Stimulated activated CD4-positive, alpha-beta T cell treated with anti-CD3 and anti-CD28 coated beads, Interleukin-2, amount 100 ng/mL, for 4 hours (primary cell): ENCODE measurements at places on chromosomes 12 and 14.

- DNase-seq: no peak
These were observed 174.3 kb downstream of the SOX5 start for GRCh38 chr12:23775208-23775607.

- DNase-seq: no peak
These were observed 240.7 kb upstream of the PLEKHG7 start for GRCh38 chr12:92462049-92462448.

- DNase-seq: no peak
These were observed 198.6 kb downstream of the ESR2 start for GRCh38 chr14:64095620-64096019.

- DNase-seq: no peak
These were observed 326.1 kb downstream of the FSCB start for GRCh38 chr14:44180975-44181374.

DNA sequence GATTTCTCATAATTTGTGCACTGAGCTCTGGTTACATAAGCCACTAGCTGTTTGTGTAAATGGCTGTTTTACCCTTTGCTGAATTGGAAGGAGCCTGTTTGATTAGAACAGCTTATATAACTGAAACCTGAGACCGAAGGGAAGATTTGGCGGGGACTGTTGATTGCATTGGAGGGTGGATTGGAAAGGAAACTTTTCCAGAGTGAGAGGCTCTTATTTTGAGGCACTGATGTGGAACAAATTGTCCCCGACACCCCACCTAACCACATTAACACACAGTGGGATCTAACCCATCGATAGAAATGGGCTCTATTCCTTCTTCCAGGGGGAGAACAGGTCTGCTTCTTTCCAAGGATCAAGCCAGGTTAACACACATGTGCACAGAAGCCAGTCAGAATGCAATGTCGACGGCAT, 51.7 kb downstream of the TMEM30B start:
- no peak for DNase-seq

- DNase-seq: no peak
These were observed 24.8 kb downstream of the KLC1 start for GRCh38 chr14:103653805-103654204.

DNA sequence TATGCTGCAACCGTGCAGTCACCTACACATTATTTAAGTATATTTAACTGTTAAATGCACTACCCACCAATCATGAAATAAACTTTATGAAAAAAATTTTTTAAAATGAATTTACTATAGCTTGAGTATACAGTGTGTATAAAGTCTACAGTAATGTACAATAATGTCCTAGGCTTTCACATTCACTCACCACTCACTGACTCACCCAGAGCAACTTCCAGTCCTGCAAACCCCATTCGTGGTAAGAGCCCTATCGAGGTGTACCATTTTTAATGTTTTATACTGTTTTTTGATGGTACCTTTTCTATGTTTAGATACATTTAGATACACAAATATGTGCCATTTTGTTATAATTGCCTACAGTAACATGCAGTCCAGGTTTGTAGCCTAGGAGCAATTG, 48.1 kb downstream of the KLRG1 start:
- DNase-seq: no peak

- no peak for DNase-seq
These were observed 452.7 kb downstream of the BCL11B start for GRCh38 chr14:98819132-98819866.

DNA sequence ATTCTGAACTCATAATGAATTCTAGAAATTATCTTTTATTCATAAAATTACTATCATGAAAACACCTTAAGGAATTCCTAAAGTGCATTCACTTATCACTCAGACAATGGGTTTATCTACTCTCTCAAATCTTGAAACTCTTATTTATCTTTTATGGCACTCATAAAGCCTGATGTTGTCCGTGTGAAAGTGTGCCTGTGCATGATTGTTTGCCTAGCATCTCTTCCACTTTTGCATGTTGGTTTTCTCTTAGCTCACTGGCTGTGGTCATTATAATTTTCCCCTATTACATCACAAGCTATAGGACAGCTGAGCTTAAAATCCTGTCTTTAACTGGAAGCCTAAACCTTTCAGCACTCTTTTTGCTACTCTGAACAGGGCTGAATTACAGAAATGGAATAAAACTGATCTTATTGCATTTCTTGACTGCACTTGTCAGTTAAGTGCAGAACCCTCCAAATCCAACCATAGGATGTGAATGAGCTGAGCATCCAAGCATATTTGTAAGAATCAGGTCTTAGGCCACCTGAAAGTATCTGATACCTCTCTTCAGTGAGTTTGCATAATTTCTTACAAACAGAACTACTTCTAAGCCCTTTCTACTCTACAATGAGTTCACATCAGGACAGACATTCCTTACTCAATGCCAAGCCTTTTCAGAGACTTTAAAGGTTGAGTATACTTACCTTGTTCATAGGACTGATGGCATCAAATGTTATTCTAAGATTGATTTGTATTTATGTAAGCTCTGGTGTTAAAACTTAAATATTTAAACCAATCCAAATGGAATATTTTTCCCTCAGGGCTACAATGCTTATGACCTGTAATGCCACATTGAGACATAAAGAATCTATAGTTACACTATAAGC, 221.2 kb upstream of the KITLG start:
- no peak for DNase-seq

DNA sequence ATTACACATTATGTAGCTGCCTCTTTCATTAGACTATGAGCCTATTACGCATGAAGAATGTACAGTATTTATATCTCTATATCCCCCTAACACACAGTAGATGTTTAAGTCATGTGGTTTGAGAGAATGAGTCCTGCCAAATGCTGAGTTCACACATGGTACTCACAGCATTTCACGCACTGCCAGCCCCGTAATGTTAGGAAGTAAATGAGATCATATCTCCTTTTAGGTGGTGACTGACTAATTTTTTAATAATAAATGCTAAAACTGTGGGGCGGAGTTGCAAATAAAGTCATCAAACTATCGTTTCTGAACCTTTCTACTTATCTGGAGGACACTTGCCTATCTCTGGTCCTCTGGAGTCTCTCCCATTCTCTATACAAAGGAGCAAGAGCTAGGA, 343.8 kb downstream of the ADAMTS20 start:
- DNase-seq: no peak

- no peak for DNase-seq
These were observed 78.8 kb upstream of the VRK1 start for GRCh38 chr14:96718407-96718806.

DNA sequence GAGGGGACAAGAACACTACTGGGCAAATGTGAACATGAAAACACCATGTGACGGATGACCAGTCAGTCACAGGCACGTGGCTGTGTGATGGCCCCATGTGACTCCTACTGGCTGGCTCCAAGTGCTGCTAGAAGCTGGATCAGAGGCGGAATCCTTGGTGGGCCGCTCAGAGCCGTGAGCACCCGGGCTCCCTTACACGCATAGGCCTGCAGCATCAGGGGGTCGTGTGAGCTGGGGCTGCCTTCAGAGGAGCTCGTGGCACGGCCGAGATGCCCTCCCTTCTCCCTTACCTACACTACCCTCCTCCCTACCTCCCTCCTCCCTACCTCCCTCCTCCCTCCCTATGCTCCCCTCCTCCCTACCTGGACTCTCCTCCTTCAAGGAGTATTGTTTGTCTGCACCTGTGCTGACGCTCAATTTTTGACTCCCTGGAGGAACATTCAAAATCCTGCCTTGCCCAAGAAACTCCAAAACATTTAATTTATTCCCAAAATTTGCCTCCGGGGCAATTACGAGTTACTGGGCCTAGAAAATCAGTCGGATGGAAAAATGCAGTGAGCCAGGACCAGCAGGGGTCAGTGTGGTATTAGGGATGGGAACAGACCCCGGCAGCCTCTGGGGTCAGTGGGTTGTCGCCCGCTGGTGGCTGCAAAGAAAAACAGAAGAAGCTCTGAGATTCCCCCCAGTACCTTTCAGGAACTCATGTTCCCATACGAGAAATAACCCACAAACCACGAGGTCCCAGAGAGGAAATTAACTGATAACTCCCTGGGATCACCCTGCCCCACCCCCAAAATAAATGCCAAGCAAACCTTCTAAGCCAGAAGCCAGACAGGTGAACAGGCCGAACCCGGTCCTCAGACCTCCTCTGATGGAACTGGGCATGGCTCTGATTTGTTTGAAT, 61.3 kb downstream of the C14orf132 start:
- DNase-seq: peak; percentile 40

DNA sequence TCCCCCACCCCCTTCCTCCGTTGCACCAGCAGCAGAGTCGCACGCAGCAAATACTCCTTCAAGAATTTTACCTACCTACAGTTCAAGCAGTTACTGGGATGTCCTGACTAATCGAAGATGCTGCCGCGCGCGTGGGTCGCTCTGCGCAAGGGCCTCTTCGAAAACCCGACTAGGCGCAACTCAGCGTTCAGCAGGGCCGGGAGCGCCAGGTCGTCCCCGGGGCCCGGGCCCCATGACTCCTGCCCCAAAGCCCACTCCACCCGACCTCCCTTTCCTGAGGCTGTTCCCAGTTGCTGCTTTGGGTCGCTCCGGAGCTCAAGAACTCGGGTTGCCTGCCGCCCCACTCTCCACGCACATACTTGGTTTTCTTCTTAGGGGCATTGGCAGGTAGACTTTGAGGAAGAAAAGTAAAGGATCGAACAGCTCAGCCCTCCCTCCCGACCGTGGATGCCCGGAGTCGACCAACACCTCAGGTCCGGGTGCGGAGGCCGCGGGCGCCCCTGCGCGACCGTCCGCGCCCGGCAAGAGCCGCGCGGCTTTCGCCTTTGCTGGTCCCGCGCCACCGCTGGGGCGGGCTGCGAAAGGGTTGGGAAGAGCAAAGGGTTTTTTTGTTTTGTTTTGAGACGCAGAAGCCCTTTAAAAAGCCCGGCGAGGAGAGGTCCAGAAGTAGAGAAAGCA, 1.9 kb downstream of the BMP4 start:
- no peak for DNase-seq
